Psoas muscle (tissue), 8 donors: ENCODE measurements at places on chromosomes 7 and 10.

DNA sequence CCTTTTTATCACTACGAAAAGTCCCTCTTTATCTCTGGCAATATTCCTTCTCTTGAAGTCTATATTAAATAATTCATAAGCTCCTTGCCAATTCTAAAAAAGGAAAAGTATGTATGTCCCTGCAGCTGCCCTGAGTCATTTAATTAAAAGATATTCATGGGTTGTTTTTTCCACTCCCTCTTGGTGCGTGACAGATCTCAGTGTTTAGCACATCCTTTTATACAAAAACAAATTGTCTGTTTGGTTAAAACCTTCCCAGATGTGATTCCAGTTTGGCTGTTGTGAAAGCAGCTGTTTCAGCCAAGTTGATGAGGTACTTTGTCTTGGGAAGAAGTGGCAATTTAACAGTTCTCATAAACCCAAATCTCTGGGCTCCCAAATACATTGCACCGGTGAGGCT is 33.8 kb upstream of the PRLHR start:
- DNase-seq: no peak

GRCh38 chr10:127358337-127358736 is 161.9 kb upstream of the INSYN2A start:
- DNase-seq: no peak

GRCh38 chr10:23196915-23197314 is 4.8 kb downstream of the PTF1A start:
- DNase-seq: no peak

DNA sequence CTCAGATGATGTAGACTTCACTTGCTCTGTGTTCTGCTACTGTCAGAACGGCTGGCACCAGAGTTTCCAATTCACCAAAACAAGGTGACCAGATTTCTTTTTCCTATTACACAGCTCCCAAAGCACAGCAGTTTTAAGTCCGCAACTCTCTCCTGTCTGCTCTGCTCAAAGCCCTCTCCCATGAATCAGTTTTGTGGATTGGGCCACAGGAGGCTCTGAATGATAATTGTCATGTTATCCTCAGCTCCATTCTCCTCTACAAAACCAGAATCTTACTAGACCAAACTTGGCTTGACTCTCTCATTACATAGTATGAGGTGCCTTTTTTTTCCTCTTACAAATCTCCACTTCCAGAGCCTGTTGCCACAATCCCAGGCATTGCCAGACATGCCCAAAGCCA is 223.5 kb downstream of the SNX13 start:
- no peak for DNase-seq

DNA sequence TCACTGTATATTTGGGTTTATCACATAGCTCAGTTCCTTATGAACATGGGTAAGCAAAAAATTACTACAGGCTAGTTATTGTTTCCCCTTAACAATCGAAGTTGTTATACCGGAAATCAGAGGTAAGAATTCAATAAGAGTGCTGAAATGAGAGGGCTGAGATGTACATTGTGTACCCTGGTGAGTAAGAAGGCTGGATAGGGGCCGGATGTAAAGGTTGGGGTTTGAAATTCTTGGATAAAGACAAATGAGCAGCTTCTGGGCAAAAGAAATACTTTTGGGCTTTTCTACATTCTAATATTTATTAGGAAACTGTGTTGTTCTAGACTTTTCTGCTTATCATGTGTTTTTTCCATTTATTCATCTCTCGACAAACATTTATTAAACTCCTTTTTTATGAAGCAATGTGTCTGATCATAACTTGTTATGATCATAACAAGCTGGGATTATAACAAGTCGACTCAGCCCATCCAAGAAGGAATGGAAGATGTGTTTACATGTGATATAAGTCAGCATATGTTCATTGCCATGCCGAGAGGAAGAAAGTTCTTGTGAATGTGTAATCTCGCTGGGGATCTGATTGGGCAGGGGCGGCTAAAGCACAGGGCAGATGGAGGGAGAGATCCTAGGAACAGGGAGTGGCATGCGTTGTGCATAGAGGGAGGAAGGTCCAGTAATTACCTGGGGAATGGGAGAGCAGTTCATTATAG is 155.3 kb downstream of the PLXDC2 start:
- DNase-seq: no peak

- DNase-seq: no peak
Measured at GRCh38 chr7:123271231-123271630, 71.5 kb upstream of the SLC13A1 start.

- DNase-seq: no peak
Measured at GRCh38 chr7:27665531-27665930, 2.8 kb upstream of the HIBADH start.

- DNase-seq: no peak
Measured at GRCh38 chr7:96903906-96904305, 101.4 kb upstream of the DLX6 start.

GRCh38 chr7:137669706-137670105 is 177.1 kb downstream of the DGKI start:
- no peak for DNase-seq

DNA sequence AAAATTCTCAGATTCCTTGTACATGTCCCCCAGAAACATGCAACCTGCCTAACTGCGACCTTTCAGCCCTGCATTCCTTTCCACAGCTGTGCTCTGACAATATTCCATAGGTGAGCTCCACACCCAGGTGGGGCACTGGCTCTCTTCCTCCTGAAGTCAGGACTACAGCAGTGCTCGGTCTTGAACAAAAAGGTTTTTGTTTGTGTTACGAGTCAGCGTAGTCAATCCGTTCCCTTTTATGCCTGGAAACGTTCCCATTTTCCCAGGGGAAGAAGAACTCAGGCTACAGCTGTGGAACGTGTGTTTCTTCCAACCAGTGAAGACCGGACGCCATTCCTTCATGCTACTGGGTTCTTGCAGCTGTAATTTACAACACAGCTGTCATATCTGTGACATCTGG is 52.4 kb upstream of the PFKP start:
- DNase-seq: no peak

DNA sequence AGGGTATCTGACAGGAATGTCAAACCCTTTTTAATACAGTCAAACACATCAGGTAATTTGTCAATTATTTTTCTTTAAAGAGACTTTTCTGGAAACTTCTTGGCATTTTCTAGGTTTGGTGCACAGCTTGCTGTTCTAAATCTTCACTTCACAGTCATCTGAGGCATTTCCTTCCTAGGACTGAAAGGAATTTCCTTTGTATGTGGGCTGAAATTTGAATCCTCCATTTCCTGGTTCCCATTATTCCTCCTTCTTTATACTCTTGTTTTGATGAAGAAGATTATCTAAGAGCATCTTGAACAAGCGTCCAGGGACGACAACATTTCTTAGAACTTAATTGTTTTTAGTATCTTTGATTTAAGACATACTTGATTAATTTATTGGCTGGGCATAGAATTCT is 24.9 kb downstream of the CALD1 start:
- no peak for DNase-seq

DNA sequence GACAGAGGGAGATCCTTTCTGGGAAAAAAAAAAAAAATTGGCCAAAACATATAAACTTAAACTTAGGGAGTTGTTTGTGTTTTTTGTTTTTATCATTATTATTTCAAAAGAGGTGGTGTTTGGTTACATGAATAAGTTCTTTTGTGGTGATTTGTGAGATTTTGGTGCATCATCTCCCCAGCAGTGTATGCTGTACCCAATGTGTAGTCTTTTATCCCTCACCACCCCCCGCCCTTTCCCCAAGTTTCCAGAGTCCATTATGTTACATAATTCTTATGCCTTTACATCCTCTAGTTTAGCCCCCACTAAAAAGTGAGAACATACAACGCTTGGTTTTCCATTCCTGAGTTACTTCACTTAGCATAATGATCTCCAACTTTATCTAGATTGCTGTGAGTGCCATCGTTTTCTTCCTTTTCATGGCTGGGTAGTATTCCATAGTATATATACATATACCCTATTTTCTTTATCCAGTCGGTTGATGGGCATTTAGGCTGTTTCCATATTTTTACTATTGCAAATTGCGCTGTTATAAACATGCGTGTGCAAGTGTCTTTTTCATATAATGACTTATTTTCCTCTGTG is 148.1 kb upstream of the ZNF92 start:
- no peak for DNase-seq

DNA sequence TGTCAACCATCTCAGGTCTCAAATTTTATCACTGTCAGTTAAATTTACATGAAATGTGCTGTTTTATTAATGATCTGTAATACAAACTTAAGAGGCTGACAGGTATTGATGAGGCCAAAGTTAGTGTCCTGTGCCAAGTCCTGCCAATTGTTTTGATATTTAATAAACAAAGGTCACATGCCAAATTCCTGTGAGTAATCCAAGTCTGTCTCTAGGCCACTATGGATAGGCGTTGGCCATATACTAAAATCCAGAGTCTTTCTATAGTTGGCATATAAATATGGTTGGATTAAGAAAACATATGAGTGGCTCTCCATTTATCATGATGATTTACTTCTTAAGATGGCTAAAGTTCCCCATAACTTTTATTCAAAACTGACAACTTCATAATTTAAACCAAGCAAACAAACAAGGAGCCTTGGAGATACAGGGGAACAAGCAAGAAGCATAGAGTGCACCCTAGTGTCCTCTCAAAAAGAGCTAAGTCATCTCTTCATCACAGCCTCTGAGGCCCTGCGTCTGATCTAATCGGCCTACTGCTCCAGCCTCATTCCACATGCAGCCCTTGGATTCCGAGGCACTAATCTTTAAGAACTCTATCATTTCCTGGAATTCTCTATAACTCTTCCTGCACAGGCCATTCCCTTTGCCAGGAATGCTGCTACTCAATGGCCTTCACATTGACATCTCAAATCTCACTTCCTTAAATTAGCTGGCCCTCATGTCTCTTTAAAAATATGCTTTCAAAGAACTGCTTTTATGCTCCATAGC is 32.7 kb upstream of the NRCAM start:
- DNase-seq: no peak

GRCh38 chr10:109359316-109359715 is 564.0 kb downstream of the XPNPEP1 start:
- no peak for DNase-seq

DNA sequence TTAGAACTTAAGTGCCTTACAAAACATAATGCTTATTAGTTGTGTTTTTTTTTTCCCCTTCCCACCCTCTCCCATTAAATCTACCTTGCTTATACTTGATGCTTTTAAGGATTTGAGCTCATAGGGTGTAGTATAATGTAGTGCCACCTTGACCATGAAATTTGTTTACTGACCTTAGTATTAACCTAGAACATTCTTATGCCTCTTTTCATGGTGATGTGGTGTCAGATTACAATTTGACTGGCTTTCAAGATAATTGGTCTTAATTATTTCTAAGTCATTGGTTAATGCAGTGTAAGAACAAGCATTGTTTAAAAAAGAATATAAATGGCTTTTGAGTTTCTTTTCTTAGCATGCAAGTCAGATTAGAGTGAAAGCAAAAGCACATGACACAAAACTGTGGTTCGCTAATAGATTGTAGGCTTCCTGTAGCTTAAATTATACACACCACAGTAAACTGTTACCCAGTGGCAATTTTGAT is 61.8 kb downstream of the ADD3 start:
- DNase-seq: no peak
